ENCODE measurements at places on chromosomes 5 and 9.

DNA sequence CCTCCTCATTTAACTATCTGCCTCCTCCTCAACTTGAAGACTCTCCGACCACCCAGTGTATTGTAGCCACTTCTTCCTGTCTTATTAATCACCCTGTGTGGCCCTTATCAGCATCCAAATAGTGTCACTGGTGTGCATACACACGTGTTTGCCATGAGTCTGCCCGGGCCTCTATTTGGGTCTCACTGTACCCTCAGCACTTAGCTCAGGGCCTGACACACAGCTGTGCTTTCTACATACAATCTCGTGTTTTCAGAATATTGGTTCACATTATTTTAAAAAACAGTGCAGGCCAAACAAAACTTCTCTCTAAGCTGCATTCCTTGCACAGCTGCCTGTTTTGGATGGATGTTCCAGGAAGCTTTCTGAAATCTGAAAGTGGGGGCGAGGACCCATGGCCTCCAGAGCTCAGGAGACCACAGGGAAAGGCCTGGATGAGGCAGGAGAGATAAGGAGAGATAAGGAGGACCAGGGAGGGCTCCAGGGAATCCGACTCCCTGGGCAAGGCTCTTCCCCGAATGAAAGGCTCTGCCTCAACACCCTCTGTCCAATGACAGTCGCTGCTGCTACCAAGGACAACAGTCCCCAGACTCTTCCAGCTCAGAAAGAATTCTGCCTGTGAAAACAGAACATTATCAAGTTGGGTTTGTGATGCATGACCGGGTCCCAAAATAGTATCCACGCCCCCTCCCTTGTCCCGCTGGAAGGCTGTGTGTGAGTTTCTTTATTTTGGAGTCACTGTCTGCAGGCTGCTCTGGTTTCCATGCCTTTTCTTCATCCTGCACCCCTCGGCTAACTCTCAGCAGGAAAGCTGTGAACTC, 255.6 kb downstream of the NSG2 start:
- DNase-seq: no peak

- DNase-seq: no peak
These were observed 283.9 kb upstream of the RFX3 start for GRCh38 chr9:3809724-3810123.

- DNase-seq: no peak
These were observed 26.3 kb upstream of the FAM120AOS start for GRCh38 chr9:93479726-93480125.

DNA sequence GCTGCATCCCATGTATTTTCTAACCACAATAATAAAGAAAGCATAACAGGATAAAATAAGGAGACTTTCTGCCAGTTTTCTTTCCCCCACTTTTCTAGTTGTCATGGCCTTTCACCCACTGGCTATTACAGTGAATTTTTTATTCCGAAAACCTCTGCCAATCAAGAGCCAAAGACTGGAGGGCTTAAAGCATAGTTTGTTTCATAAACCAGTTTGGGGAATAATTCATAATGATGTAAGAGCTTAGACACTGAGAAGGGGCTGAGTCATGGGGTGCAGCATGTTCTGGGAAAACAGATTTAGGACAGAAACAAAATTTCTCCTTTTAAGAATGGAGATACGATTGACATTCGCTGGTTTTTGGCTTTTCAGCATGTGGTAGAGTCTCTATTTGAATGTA, 4.4 kb upstream of the GLIPR2 start:
- no peak for DNase-seq

DNA sequence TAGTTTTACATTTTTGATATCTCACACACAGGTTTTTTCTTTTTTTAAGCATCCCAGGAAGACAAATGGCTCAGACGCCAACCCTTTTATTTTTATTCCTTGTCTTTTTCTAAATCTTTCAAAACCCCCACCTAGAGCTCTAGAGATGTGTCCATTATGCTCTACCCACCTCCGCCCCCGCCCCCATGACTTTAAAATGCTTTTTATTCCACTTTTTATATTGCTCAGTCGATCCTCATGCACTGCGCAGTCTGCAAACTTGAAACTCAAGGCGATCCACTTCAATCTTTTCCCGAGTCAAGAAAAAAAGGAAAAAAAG, 411 bp upstream of the MAT2B start:
- DNase-seq: no peak

- DNase-seq: no peak
These were observed 732 bp downstream of the SNAPC3 start for GRCh38 chr9:15423231-15423985.

- DNase-seq: no peak
These were observed 182.0 kb upstream of the MPDZ start for GRCh38 chr9:13461414-13461991.

- no peak for DNase-seq
These were observed 238.0 kb downstream of the FBXO4 start for GRCh38 chr5:42163083-42163482.

DNA sequence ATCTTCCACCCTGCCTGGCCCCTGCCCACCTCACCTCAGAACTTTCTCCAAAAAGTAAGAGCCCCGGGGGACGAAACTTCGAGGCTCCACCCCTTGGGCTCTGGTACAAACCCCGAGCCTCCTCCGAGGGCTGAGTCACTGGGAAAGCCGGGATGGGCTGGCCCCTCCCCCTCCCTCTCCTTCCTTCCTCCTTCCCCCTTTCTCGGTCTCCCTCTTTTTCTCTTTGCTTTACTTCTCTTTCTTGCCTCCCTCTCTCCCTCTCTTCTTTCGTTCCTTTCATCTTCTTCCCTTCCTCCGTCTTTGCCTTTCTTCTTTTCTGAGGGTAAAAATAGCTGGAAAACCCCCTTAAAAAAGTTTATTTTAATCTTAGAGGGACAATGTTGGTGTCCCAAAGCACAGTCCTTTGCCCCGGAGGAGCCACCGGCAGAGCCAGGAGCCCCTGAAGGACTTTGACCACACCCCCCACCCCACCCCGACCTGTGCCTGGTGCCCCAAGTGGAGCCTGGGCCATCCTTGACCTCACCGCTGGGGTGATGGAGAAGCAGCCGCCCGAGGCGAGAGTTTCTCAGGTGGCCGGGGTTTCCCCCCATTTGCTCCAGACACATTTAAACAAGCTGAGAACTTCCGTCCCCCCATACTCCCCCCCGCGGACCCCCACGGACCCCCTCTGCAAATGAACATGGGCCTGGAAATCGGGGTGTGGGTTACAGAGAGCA, 5.7 kb upstream of the NOTCH1 start:
- DNase-seq: no peak

DNA sequence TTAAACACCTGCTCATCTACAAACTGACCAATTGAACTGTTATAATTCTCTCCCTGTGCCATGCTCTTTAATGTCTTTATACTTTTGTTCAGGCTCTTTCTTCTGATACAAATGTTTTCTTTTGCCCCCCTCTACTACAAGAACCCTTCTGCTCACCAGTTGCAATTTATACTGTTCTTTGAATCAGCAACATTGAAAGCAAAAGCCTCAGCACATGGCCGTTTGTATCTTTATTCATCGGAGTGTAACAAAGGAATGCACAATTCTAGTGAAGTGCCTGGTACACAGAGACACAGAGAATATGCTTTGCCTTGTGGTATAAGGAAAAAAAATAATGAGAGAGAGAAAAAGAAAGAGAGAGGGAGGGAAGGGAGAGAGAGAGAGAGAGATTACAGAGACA, 547.1 kb downstream of the CDH12 start:
- no peak for DNase-seq

DNA sequence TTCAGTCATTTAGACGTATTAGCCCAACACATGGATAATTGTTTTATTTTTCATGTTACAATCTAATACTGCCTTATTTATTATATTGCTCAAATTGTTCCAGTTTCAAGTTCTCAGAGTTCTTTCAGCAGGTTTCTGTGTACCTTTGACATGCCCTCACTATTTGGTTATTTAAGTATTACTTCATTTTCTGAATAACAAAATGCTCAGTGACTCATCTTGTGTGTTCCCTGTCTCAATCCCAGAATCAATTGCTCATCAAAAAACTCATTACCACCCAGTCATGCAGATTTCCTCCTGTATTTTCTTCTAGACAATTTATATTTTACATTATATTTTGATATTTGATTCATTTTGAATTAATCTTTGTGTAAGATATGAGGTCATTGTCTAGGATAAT, 562.6 kb downstream of the ANXA1 start:
- no peak for DNase-seq

DNA sequence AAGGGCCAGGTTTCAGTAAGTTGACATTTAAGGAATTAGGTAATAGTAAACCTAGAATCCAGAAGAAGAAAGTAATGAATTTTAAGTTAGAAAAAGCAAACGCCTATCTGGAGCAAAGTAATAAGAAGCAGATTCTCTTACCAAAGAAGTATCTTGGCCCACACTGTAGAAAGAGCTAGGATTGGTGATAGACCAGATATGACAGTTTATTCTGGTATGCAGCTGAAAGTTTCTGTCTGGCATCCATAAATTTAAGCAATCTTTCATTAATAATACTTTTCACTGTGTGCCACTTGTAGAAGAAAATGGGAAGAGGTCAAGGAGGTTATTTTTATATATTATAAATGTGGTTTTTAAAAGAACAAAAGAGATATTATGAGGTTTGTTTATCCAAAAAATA, 3.0 kb downstream of the RECK start:
- DNase-seq: no peak

- no peak for DNase-seq
These were observed 6.8 kb downstream of the AUH start for GRCh38 chr9:91354881-91355280.

- no peak for DNase-seq
These were observed 42.7 kb upstream of the ANGPTL2 start for GRCh38 chr9:127165116-127165515.

Data from NCI-H2081 treated with DMSO at 0.1 percent for 48 hours (cell line).